ENCODE measurements at places on chromosomes 4 and X.

DNA sequence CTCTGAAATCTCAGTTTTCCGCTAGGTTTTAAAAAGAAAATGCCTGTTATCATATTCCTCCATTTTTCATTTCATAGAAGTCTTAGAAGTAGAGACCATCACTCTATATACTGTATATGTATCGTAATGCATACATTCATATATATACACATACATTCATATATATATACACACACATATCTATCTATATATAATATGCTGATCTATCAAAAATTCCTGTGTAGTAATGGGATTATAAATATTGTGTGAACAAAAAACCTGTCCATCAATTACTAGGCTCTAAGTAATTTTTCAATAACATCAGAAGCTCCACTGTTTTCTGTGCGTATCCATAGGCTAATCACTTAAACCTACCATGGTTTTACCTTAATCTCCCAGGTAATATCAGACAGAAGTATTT, 150.2 kb downstream of the DCHS2 start:
- no peak for DNase-seq

DNA sequence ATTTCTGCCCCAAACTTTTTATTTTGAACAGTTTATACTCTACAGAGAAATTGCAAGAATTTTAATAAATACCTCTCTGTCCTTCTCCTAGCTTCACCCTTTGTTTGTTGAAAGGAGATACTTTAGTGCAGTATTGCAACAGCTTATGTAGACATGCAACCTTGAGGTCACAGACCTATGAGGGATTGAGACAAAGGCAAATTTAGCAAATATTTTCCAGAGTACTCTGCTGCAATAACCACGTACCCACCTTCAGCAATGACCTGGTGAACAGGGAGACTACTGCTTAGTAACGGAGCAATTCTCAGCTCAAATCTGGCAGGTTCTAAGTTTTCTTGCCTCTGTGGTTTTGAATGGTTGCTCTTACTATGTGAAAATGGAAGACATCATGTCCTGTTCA, 13.2 kb downstream of the FGA start:
- no peak for DNase-seq

DNA sequence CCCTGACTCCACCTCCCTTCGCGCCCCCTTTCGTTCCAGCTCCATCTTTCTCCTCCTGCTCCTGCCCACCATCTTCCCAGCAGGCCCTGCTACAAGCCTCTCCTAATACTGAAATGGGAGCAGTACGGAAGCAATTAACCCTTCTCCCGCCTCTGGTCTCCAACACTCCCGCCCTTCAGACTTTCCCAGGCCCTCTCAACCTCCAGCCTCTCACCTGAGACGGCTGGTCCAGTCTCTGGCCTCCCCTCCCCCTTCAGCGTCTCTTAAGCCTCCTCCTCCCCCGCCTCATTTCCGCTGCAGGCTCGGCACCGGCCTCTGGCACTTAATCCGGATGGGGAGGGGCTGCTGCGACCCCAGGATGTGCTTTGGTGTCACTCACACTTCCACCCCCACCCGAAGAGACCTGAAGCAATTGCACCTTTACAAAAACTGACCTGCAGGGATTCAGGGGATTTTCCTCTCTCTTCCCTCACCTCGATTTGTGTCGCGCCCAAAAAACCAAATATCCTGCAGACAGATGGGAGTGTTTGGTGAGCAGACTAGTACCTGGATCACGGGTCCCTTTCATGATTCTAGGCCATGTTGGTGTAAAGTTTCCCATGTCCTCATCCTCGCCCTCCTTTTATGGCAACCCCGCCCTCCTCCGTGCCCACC, 657 bp downstream of the TCEAL8 start:
- DNase-seq, result peak; percentile 35

- no peak for DNase-seq
Measured at GRCh38 chrX:24838629-24839028, 144.9 kb downstream of the POLA1 start.

DNA sequence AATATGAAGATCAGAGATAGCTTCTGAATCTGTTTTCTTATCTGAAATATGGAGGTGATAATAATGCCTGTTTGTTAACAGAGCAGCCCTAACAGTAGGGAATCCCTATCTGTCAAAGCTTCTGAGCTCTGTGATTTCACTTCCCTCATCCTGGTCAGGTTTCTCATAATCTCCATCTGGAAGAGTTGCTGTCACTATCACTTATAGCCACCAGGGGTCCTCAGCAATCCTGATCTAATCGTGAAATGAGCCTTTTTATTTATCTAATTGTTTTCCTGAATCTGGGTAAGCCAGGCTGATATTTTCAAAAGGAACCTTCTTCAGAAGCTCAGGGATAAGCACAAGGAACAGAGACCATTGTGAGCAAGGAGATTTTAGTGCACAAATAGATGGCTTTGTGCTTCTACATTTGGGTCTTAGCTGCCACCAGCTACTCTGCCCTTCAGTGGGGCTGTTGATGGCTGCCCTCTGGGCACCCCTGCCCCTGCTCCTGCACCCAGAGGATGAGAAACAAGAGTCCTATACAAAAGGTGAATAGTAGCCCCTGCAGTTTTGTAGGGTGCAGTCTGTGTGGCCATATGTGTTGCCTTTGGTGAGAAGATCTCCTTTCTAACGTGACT, 196.4 kb upstream of the RADX start:
- no peak for DNase-seq

DNA sequence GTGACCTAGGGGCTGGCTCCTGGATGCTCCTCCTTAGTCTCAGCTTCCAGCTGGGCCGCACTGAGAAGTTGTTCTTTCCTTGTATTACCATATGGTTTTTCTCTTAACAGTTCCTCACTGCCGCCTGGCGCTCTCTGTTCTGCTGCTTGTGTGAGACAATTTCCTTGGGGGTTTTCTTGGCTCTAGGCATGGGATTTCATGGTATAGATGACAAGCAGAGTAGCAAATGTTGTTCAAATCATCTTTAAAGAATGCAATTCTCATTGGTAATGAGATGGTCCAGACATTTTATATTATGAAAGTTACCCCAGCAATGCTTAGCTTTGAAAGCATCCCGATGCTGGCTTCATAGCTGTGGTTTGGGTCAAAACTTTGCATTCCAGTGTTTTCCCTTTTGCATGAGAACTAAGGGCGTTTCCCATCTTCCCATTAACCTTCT, 37.6 kb downstream of the SEPTIN11 start:
- DNase-seq, result peak; percentile 98

DNA sequence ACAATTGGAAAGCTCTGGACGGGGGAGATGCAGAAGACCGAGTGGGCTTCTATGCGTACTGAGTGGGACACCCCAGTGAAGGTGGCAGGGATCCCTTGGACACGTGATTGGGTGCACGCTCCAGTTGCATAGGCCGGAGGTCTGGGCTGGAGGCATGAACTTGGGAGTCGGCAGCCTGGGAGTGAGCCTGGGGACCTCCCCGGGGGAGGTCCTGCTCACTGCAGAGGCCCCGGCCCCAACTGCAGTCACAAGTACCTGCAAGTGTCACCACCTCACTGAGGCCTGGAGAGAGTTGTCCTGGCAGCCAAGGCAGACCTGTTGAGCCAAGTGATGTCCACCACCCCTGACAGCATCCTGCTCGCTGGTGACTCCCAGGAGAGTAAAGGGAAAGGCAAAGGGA, 49.3 kb upstream of the HMX1 start:
- DNase-seq, result no peak

All from skin of body (tissue), 3 donors.